ENCODE measurements at places on chromosomes 7 and 10.

DNA sequence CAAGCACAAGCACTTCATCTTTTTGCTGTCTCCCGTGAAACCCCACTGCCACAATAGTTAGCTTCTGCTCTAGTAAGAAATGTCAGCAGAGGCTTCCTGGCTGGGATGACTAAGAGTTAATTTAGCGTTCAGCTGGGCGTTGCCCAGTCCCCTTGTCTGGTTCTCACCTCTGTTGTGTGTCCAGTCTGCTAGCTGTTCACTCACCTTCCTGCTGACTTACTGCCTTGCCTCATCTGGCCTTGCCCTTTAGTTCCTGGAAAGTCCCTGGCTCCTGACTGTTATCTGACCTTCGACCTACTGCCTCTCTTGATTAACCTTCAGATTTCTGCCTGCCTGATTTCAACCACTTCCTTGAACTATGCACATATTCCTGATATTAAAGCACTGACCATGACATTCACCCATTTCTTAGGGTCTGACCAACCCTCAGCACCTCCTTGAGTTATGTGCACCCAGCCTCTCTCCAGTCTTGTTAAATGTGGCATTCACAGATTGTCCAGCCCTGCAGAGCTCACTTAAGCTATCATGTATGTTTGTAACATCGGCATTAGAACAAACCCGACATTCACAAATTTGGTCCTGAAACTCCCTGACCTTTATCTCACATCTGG, 30.3 kb downstream of the C7orf33 start:
- no peak for DNase-seq

DNA sequence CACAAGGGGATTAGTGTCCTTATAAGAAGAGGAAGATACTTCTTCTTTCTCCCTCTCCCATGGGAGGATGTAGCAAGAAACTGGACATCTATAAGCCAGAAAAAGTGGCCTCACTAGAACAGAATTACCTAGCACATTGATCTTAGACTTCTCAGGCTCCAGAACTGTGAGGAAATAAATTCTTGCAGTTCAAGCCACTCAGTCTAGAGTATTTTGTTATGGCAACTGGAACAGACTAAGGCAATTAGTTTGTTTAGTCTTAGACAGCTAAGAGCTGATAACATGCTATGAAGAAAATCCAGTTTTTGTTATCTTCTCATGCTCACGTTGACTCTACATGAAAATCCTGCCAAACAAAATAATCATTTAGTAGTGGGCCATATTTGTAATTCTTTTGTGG, 627.6 kb upstream of the PHF14 start:
- DNase-seq = no peak

DNA sequence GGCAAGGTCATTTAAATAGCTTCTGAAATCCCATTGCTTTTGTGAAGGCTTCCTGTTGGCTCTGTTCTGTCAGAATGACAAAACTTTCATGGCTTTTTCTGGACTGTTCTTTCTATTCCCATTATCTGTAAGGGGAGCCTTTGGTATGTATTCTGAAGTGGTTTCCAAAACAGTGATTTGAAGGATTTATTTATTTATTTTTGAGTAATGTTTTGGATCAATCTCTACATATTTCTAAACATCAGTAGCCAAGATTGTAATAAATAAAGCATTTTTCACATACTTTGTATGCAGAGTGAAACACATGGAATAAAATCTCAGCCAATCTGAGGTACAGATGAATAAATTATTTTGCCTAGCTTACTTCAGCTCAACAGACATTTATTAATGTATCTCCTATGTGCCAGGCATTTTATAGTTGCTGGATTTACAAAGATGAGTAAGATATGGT, 121.1 kb downstream of the BBS9 start:
- DNase-seq = no peak

- DNase-seq = no peak
Observed at GRCh38 chr10:70296406-70296899, 12.6 kb upstream of the NPFFR1 start.

- no peak for DNase-seq
Observed at GRCh38 chr7:95018021-95018420, 110.6 kb downstream of the PPP1R9A start.

DNA sequence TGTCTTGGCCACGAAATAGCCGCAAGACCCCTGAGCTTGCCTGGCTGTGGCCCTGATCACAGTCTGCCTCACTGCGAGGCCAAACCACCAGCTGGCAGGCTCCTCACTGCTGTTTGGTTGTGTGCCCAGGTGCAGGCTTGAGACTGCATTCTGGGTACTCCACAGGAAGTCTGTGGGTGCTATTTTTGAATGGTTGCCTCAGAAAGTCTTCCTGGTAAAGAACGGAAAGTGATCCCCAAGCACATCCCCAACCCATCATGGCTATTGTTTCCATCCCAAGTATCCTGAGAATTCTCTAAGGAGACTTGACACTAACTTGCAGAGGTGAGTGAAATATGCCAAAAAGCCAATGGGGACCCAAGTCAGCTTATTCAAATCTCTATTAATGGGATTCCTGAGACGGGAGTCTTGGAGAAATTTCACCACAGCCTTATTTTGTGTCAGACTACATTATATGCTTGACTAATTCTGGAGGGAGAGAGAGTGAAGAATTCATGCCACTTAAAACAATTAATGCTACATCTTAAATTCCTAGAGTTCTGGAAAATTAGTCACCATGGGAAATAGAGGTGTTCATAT, 170.9 kb downstream of the RAMP3 start:
- no peak for DNase-seq

DNA sequence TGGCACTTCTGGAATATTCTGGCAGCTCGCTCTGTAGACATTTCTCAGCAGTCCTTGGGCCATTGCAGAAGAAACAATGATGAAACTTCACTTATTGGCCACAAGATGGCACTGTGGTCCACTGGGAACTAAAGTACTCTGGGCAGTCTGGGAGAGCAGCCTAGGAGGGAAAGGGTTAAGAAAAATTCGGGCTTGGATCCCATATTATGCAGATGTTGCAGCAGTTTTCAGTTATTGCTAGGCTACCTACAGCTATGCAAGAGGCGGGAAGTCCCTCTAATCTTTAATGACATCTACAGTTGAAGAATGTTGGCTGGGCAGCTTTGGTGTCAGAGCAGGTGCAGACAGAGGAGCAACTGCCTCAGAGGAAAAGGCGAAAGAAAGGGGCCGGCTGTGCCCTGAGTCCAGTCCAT, 201.7 kb upstream of the PRSS58 start:
- DNase-seq = peak; percentile 71

GRCh38 chr7:138934861-138935260, 46.3 kb downstream of the KIAA1549 start:
- peak; percentile 36 for DNase-seq

DNA sequence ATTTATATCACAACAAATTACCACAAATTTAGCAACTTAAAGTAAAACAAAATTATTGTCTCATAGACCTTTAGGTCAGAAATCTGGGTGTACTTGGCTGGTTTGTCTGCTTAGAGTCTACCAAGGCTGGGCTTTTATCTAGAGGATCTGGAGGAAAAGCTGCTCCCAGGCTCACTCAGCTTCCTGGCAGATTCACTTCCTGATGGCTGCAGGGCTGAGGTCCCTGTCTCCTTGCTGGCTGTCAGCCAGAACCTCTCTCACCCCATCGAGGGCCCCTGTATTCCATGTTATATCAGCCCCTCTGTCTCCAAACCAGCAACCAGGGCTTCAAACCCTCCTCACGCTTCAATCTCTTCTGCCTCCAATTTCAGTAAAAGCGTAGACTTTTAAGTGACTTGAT, 734.9 kb downstream of the NRG3 start:
- DNase-seq = no peak

DNA sequence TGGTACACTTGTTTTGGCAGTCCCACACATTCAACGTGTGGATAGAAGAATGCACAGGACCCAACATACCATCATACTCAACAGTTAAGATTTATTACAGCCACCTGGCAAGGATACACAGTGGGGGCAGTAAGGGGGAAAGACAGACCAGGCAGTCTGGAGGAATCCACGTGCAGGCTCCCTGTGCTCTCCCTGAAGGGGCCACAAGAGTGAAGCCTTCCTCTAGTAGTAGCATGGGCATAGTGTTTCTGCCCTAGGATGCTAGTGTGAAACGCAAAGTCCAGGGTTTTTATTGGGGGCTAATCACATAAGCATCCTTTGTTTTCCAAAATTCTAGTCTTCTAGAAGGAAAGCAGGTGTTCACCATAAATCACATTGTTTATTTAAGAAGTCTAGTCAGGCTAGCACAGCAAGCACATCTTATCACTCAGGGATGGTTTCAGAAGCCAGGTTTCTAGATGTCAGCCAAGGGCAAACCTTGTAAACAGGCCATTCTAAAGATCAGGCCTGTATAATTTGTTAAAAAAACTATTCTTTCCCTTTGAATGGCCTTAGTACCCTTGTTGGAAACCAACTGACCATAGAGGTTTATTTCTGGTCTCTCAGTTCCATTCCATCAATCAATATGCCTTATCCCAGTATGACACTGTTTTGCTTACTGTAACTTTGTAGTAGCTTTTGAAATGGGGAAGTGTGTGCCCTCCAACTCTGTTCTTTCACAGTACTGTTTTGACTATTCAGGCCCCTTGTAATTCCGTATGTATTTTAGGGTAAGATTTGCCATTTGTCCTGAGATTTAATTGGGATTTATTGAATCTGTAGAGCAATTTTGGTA, 12.4 kb upstream of the TFAM start:
- DNase-seq = no peak

DNA sequence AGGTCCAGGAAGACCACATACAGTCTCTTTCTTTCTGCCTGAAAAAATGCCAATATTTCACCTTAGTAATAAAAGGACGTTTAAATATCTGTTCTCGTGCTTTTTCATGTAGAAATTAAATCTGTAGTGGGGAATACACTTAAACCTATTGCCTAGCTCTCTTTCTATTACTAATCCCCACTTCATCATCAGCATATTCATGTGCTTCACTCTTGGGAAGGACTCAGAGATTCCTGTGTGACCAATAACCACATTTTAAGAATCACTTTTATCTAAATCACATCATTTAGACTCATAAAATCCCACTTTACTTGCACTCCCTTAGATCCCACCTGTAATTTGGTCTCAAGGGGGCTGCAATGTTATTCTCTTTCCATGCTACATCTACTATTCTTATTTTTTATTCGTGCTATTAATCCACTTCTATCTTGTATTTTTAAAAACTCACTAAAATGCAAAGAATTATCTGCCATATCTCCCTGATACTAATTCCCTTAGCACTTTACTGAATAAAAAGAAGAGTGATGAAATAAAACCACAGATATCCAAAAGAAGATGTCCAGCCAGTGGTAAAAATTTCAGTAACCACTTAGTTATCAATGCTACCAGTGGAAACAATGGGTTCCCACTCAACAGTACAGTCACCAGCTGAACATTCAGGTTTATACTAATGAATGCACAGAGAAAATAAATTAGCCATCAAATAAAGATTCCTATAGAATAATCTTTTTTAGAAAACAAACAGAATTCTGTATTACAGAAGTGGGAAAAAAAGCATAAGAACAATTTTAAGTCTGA, 102.1 kb downstream of the PPP1R17 start:
- DNase-seq = no peak
